Fibroblast of skin of right biceps (primary cell): ENCODE measurements at places on chromosomes 11 and 22.

DNA sequence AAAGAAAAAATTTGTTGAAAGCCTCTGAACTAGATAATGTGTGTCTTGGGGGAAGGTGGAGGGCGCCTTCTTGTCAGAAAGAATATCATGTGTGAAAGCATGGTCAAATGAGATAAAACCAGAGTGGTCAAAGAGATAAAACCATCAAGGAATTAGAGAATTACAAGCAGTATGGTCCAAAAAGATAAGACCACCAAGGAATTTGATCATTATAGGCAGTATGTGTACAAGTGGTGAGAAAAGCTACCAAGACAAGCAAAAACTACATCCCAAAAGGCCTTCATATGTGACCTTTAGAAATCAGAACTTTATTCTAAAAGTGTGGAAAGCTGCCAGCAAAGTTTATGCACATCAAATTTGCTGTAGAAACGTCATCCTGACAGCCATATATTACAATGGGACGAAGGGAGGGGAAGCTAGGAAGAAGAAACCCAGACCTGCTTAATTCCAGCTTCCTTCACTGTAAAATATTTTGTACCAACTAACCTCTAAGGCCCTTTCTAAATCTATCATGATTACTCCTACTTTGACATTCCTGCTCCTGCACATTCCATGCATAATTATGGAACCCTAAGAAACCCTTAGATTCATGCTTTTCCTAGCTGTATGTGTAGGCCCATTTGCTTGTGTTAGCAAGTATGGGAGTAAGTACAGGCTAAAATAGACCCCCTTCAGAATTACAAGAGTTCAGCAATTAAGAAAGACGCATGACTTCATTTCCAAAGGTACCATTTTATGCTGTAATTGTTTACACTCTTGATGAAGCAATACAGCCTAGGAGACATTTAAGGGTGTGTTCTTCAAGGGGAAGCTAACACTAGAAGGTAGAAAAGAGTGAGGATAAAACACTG is 51.6 kb downstream of the LGR4 start:
- peak; percentile 48 for DNase-seq

DNA sequence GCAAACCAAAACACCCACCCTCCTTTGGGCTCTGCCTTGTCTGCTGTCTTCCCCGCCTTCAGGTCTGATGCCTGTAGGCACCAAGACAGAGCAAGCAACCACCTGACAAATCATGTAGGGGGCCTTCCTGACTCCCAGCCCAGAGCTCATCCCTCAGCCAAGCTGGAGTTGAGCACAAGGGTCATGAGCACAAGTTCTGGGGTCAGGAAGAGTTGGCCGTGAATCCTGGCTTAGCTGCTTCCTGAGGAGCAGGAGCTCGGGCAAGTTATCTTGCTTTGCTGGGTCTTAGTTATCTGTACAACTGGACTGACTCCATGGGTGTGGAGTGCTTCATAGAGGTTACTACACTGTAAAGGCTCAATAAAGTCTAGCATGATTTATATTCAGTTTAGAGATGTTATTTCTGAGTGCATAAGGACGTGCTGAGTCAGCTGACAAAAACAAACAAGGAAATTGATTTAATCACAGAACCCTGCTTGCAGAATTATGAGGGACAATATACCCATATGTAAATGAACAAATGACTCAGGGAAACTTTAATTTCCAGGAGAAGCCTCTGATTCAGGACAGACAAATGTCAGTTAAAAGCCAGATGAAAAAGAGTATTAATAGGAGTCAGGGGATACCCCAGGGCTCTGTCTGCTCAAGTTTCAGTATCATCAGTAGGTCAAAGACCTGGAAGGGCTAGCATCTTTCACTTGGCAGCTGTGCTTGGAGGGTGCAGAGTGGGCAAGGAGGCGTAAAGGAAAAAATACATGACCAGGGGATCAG is 15.0 kb upstream of the APOA1 start:
- DNase-seq = peak; percentile 71

GRCh38 chr11:22640862-22641261 is 15.2 kb upstream of the FANCF start:
- DNase-seq = no peak

- peak; percentile 61 for DNase-seq
Measured at GRCh38 chr11:7573193-7573557, 59.4 kb downstream of the PPFIBP2 start.

GRCh38 chr11:102465696-102466095 is 13.1 kb upstream of the TMEM123 start:
- no peak for DNase-seq

- DNase-seq = peak; percentile 70
Measured at GRCh38 chr11:131886201-131886600, 515.8 kb downstream of the NTM start.

- no peak for DNase-seq
Measured at GRCh38 chr11:12906501-12906900, 102.6 kb upstream of the RASSF10 start.

- DNase-seq = peak; percentile 77
Measured at GRCh38 chr11:44032299-44033085, 15.3 kb upstream of the ACCSL start.

- peak; percentile 47 for DNase-seq
Measured at GRCh38 chr22:34972191-34972897, 93.6 kb upstream of the ISX start.

- no peak for DNase-seq
Measured at GRCh38 chr11:34625576-34625975, 4.7 kb downstream of the EHF start.

- no peak for DNase-seq
Measured at GRCh38 chr11:17287058-17287457, 10.5 kb downstream of the NUCB2 start.

- peak; percentile 41 for DNase-seq
Measured at GRCh38 chr11:77502346-77502905, 28.5 kb upstream of the PAK1 start.

GRCh38 chr11:8503910-8504364 is 90.1 kb downstream of the STK33 start:
- no peak for DNase-seq

DNA sequence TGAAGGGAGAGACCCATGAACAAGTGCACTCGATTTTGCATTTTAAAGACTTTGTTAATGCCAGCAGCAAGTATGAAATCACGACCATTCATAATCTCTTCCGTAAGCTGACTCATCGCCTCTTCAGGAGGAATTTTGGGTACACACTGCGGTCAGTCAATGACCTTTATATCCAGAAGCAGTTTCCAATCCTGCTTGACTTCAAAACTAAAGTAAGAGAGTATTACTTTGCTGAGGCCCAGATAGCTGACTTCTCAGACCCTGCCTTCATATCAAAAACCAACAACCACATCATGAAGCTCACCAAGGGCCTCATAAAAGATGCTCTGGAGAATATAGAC is 5.9 kb downstream of the SERPIND1 start:
- DNase-seq = no peak
